ENCODE measurements at places on chromosomes 11 and 22.

DNA sequence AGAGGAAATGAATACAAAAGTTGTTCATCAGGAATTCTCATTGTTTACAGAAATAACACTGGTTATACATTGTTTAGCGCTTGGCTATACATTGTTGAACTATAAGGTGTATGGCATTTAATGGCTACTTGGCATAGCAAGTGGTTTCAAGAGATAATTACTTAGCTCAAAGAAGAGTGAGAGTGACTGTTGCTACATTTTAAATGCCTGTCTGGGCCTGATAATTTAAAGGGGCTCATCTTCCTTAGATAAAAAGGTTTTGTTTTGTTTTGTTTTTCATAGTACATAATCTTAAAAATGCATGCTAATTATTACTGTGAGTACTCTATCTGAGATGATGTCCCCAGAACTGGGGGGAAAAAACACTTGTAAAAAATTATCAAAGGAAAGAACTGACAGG is 1.5 kb upstream of the SMPD1 start:
- no peak for DNase-seq

- no peak for DNase-seq
These were observed 174.6 kb downstream of the CTTN start for GRCh38 chr11:70572974-70573260.

GRCh38 chr11:10906521-10906920 is 48.7 kb upstream of the ZBED5 start:
- DNase-seq, result no peak

GRCh38 chr22:47164514-47165337 is 402.3 kb downstream of the TBC1D22A start:
- DNase-seq, result no peak

DNA sequence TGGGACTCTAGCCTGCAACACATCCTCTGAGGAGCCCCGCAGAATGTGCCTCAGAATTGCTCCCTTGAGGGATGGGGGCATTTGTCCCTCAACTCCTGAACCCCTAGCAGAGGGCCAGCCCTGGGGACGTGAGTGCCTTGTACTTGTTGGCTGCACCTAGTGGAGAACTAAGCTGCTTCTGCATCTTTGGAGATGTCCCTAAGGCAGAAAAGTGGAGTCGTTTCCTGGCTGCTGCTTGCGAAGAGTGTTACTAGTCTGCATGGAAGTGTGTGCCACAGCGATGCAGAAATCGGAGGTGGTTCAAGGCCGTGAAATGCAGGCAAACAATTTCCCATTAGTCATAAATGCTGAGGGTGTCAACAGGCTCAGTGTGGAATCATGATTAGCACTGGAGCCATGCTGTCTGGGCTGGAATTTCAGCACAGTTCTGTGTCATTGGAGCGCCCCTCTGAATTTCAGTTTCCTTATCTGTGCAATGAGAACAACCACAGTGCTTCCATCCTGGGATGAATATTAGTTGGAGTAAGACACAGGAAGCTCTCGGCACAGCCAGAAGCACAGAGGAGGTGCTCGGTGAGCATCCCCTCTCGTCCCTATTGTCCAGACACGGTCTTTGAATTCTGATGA is 56.5 kb downstream of the MIAT start:
- DNase-seq, result no peak

DNA sequence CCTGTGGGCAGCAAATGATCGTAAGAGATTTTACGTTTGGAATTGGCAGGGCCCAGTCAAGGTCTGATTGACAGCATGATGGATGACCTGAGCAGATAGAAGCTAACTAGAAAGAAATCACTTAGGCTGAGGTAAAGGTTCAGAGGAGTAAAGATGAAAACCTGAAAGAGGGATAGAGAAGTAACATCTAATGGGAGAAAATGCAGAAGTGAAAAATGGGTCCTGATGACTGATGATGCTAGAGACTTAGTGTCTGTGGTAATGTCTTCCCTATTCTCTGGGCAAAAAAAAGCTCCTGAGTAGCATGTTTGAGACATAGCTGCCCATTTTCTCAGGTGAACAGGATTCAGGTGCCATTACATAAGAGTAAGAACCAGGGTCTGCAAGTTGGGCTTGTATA is 628.8 kb upstream of the ANO5 start:
- no peak for DNase-seq

DNA sequence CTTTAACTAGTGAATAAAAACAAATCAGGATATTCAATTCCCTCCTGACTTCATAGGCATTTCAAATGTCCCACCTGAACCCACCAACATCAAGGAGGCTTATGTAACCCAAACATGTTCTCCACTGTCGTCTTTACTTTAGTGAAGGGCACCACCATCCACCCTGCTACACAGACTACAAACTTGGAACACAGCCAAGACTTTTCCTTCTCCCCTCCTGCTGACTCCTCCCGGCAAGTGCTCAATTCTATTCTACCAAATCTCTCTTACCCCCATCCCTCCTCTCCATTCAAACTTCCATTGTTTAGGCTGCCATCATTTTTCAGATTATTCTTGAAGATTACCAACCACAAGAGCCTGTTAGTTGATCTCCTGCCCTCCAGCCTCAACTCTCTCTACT is 24.3 kb downstream of the SAAL1 start:
- DNase-seq, result no peak

DNA sequence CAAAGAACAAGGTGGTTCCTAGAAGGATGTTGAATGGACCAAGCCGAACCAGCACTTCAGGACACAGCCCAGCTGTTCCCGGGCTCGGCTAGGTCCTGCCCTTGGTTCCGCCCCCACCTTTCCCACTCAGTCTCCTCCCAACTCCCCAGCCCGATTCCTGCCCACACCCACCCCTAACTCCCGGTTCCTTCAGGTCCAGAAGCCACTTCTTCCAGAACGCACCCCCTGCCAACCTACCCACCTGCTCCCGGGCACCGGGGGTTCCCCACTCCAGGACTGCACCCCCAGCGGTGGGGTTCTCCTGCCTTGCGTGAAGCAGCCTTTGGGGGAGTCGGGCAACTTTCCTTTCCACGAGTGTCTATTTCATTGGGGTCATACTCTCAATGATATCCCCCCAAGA is 30.7 kb downstream of the CERK start:
- no peak for DNase-seq

DNA sequence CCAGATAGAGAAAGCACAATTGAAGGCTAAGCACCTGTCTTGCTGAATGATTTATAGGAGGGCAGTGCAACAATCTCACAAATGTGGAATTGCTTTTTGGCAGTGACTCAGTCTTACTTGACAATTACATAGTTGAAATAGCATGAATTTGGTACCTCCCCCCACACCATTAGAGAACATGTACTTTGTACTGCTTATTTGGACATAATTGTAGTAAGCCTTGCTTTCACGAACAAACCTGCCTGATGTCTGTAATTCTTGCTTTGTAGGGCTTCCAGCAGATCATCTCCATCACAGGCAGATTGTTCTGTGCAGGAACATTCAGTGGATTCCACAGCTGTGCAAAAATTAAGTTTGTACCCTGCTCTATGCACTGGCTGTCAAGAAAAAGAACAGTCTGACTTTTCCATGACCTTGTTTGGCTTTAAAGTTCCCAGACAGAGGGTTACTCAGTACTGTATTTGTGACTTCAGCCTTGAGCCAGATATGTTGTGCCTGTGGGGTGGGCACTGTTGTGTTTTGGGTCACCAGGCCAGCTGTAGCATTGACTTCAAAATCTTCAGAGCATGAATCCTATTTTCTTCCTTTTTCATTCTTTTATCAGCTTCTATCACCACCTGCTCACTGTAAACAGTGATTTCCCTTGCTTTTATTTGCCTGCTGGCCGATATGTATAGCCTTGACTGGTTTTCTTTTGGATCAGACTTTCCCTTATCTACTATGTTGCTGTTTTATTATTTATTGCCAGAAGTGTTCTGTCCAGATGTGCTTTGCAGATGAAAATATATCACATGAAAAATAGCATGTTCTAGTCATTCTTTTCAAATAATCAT is 941.0 kb upstream of the CHORDC1 start:
- DNase-seq, result no peak

DNA sequence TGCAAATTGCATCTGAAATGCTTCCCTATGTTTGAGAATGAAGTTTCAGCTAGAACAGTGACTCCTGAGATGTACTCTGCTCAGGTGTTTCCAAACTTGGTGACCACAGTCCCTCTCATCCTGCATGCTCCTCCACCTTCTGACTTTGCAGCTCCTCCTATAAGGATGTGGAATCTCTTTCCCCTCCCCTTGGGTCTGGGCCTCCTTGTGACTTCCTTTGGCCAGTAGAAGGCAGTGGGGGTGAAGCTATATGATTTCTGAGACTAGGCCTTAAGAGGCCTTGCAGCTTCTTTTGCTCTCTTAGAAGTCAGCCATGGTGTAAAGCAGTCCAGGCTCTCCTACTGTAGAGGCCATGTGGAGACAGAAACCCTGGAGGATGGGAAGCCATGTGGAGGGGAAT is 50.7 kb downstream of the CSF2RB start:
- DNase-seq, result no peak

DNA sequence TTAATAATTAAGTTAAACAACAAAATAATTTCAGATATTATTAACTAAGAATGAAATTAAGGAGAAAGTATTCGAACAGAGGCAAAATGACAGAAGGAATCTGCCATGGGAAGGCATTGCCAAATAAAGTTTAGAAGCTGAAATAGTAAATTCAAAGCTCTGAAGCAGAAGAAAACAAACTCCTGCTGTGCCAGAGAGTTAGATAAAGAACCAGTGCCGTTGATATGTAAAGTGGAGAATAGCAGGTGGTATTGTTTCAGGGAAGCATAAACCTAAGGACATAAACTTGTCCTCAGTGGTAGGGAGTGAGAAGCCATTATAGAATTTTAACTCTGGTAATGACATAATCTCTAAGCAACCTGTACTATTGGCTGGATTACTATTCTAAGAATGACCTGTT is 2.7 kb upstream of the HBG2 start:
- no peak for DNase-seq

- no peak for DNase-seq
These were observed 19.0 kb downstream of the RSF1 start for GRCh38 chr11:77801477-77801876.

- no peak for DNase-seq
These were observed 49.2 kb downstream of the CNTN5 start for GRCh38 chr11:99069856-99070444.

GRCh38 chr11:72598906-72599305 is 75.3 kb downstream of the PDE2A start:
- no peak for DNase-seq

- DNase-seq, result no peak
These were observed 526.2 kb downstream of the TBC1D22A start for GRCh38 chr22:47288680-47289079.

GRCh38 chr11:130606178-130606577 is 157.7 kb downstream of the ADAMTS15 start:
- no peak for DNase-seq

- no peak for DNase-seq
These were observed 215.4 kb upstream of the UBASH3B start for GRCh38 chr11:122439866-122440810.

- DNase-seq, result no peak
These were observed at the start of gene MOV10L1 for GRCh38 chr22:50089682-50090411. Gene MOV10L1 (plus strand): TSS chr22:50090006. CDS start chr22:50090089, 83 bp downstream.

GRCh38 chr22:42399315-42400271 is 32.6 kb downstream of the NFAM1 start:
- DNase-seq, result no peak

- no peak for DNase-seq
These were observed 238.3 kb upstream of the TBCEL start for GRCh38 chr11:120785576-120785975.

DNA sequence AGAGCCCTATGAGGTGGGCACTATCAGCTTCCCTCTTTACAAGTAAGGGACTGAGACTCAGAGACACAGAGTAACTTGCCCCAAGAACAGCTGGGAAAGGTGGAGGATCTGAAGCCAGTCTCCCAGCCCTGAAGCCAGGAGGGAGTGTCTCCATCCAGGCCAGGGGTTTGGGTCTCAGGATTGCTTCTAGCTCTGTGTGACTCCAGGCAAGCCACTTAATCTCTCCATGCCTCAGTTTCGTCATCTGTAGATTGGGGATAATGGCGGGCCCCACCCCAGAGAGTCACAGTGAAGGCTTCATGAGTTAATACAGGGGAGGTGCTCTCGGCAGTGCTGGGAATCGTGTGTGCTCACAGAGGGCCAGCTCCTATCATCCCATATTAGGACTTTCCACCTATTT is 10.5 kb downstream of the MAP4K2 start:
- no peak for DNase-seq

DNA sequence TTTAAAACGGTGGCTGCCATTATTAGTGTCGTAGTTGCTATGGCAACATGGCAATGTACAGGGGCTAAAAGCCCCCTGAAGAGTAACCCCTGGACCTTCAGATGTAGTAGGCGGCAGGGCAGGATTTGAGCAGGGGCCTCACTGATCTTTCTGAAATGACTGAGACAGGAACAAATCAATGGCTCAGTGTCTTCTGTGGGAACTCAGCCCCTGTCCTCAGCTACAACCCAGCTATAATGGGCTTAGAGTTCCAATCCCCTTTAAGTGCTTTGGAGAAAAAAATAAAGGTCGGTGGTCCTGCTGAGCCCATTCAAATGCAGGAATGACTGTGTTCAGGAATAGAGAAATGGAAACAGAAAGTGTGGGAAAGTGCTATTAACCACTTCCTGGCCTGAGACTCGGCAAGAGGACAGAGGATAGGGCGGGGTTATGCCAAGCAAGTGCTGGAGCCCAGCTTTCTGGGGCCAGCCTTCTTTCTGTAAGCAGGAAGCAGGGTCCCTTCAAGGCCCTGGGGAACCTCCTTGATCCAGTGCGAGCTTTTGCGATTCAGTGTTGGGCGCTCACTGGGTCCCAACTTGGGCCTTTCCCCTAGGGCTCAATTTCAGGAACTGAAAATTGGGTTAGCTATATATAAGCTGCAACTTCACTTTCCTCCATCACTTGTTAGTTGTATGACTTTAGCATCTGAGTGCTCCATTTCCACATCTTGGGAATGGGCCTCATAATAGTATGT is 6.1 kb upstream of the CD82 start:
- DNase-seq, result no peak

GRCh38 chr22:43247546-43248260 is 60.8 kb upstream of the TTLL12 start:
- no peak for DNase-seq

- no peak for DNase-seq
These were observed 191.9 kb upstream of the DDI1 start for GRCh38 chr11:103844327-103845215.

DNA sequence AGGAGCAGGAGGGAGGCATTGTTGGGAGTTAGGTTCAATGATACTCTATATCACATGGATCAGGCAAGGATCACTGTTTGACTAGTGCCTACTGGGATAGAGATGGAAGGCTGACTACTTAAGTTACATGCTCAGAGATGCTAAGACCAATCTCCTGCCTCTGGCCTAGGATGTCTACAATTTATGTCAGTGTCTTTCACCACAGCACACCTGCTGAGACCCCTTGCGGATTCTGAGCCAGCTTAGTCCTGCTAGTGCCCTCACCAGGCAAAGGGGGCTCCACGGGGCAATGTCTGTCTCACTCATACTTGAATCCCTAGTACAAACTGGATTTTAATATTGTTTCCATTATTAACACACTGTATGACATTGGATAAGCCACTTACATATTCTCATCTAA is 732.5 kb downstream of the DLG2 start:
- no peak for DNase-seq

DNA sequence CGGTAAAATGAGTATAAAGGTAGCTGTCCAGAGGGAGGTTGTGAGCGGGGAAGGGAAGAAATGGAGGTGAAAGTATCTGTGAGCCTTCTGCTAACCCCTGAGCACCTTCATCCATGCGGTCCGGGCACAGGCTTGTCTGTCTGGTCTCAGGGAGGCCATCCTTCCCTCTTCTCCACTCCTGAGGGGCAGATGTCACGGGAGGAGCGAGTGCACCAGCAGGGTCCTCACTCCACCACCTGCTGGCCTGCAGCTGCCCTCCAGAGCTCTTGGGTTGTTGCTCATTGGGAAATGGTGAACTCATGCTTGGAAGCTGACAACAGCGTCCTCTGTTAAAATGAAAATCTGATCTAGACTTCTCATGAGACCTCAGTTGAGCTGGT is 33.8 kb upstream of the WNT11 start:
- no peak for DNase-seq
